GM23248 (cell line): ENCODE measurements at places on chromosomes 2 and 18. TPM values are rescaled to one million over a fixed set of nuclear protein-coding genes. Genes with fewer than 3 reads are reported as not detected.

DNA sequence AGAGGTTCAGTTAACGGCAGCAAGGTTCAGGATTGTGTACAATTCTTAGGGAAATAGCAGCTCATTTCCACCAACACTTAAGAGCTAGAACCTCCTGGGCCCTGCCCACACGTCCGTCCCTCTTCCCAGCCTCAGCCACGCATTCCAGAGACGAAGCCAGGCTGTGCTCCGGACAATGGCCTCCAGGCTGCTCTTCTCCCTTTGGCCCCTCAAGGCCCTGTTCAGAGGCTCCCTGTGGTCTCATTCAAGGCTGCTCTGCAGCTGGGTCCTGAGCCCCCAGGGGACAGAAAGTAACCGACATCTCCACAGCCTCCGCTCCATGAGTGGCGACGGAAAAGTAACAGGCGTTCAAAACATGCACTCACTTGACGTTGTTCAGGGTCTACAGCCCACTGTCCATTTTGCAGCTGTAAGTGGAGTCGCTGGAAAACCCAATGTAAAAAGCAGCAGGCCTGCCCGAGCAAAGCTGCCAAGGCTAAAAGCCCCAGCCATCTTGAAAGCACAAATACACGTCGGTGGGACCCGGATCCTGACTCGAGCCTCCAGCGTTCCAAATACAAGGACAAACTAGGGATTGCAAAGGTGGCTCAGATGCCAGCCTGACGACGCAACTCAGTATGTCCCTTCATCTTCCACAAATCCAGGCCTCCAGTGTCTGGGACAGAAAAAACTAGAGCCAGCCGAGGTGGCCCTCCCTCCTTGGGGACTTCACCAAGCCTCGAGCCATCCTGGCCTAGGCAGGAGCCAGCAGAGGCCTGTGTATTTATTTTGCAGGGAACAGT lies 76.9 kb downstream of the NDUFA10 start:
- no peak for DNase-seq

The DPP10 gene
- not detected in 2 replicates for polyA plus RNA-seq

The LCT gene
- not detected in 2 replicates for polyA plus RNA-seq

GRCh38 chr18:49655266-49656072 lies 93.6 kb downstream of the LIPG start:
- no peak for DNase-seq

DNA sequence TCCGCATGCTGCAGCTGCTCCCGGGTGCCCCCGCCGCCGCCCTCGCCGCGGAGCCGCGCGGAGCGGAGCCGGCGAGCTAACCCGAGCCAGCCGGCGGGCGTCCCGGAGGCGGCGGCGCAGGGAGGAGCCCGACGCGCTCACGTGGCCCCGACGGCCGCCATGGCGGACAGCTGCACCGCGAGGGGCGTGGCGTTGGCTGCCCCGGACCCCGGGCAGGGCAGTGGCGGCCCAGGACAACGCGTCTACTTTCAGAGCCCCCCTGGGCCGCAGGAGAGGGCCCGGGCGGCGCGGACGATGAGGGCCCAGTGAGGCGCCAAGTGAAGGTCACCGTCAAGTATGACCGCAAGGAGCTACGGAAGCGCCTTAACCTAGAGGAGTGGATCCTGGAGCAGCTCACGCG lies 30.0 kb upstream of the CCNYL1 start:
- no peak for DNase-seq

GRCh38 chr2:228527197-228527881 lies 345.9 kb upstream of the SPHKAP start:
- DNase-seq, result peak; percentile 20

The SLC9A4 gene
- polyA plus RNA-seq, result not detected in 2 replicates

The XDH gene
- 1.3 and 1.8 TPM in 2 replicates for polyA plus RNA-seq

- DNase-seq, result no peak
Observed at GRCh38 chr2:34961822-34962221, 1362.7 kb upstream of the FAM98A start.

DNA sequence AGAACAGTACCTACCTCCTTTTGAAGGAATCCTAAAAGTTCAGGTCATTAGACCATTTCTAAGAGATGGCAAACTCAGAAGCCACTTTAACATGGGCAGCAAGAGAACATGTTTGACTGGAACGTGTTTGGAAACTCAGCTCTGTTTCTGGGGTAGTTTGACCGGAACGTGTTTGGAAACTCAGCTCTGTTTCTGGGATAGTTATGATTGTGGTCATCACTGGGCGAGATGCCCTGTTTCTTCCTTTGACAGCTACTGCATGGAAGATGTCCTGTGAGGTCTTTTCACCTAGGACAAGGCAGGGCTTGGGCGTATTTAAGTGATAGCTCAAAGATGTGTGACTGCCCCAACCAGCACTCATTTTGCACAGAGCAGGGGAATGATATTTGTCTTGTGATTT lies 19.9 kb upstream of the SERPINB13 start:
- peak; percentile 41 for DNase-seq

DNA sequence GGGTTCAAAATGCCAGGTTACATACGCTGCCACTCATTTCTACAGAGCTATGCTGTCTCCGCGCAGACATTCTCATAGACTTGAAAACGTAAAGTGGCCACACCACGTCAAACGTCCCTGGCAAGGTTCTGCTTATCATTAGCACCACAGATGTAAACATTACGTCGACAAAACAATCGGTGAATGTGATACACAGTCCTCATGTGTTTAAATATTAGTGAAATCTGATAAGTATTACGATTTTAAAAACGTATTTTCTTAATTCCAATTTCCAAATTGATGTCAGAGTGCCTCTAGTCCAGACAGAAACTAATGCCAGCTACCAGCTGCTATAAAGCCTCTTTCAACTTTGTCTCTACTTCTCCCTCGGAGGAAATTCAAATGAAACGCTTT lies 1.2 kb downstream of the STK17B start:
- DNase-seq, result peak; percentile 69

DNA sequence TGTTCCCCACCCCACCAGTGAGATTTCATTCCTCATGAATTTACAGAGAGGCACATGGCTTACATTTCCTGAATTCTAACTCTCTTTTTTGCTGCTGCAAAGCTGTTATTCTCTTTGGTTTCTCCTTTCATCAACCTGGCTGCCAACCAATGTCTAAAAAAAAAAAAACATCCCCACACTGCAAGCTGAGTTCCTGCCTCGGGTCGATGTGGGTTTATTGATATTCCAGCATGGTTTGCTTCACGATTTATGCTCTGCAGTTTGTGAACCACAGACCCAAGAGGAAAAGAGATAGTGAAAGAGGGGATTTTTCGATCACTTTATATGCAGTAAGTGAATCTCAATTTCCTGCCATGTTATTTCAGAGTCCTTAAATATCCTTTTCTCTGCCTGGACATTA lies 363.6 kb downstream of the LPIN1 start:
- no peak for DNase-seq

The NEB gene
- 0.11 and 0.22 TPM in 2 replicates for polyA plus RNA-seq

GRCh38 chr2:160507046-160507407 lies 13.4 kb upstream of the RBMS1 start:
- DNase-seq, result no peak

GRCh38 chr2:28633204-28633603 lies 118.4 kb upstream of the PPP1CB start:
- no peak for DNase-seq

The MEP1B gene
- polyA plus RNA-seq, result not detected in 2 replicates
